Muscle of leg (tissue), 16 donors: ENCODE measurements at places on chromosomes 6 and 20. TPM values are rescaled to one million over a fixed set of nuclear protein-coding genes. Genes with fewer than 3 reads are reported as not detected.

DNA sequence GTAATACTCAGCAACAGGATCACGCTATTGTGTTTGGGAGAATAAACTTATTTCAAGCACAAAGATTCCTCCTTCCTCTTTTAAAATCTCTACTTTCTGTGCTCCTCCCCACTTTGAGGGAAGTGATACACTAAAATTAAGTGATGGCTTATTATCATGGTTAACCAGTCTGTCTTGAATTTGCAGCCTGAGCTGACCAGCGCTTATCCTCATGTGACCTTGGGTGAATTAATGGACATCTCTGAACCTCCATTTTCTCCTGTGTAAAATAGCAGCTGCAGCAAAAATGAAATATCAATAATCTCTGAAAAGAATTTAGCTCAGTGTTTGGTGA lies 222.6 kb downstream of the BCAS1 start:
- no peak overlapping the region for H3K4me3 ChIP-seq
- no peak overlapping the region for H3K27ac ChIP-seq
- no peaks in the 10 kb centered on the region for H3K27me3 ChIP-seq
- DNase-seq: no peak

DNA sequence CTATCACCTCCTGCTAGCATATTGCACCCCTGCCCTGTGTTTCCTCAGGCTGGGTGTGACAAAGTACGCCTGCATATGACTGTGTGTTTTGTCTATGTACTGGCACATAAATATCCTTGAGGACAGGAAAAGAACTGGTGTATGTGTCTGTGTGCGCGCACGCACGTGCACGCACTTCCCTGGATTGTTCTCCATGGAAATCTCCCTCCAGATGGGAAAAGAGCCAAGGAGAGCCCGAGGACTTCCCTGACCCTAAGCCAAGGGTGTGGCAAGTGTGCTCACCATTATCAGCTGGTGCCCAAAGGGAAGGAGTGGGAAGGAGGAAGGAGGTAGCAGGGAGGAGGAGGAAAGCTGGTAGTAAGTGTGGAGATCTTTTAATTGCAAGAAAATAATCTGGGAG lies 117.6 kb downstream of the HIVEP2 start:
- H3K4me1 ChIP-seq: peaks cover 15% of the 10 kb centered on the region
- H3K4me3 ChIP-seq: no peak overlapping the region
- DNase-seq: peak; percentile 65
- H3K27ac ChIP-seq: peak overlapping the region; percentile 62

- H3K27ac ChIP-seq: no peak overlapping the region
- H3K4me1 ChIP-seq: no peaks in the 10 kb centered on the region
- H3K36me3 ChIP-seq: no peaks in the 10 kb centered on the region
- H3K4me3 ChIP-seq: no peak overlapping the region
- DNase-seq: no peak
- H3K27me3 ChIP-seq: no peaks in the 10 kb centered on the region
These were observed 139.9 kb upstream of the PRND start for GRCh38 chr20:4581838-4582237.

GRCh38 chr6:14068623-14069022 lies 48.9 kb upstream of the CD83 start:
- H3K4me1 ChIP-seq: no peaks in the 10 kb centered on the region
- no peaks in the 10 kb centered on the region for H3K36me3 ChIP-seq

- no peak for DNase-seq
- no peak overlapping the region for H3K27ac ChIP-seq
- H3K36me3 ChIP-seq: no peaks in the 10 kb centered on the region
- H3K4me1 ChIP-seq: peaks cover under 1% of the 10 kb centered on the region
- no peaks in the 10 kb centered on the region for H3K27me3 ChIP-seq
These were observed 70.2 kb downstream of the GPR6 start for GRCh38 chr6:110048221-110048875.

DNA sequence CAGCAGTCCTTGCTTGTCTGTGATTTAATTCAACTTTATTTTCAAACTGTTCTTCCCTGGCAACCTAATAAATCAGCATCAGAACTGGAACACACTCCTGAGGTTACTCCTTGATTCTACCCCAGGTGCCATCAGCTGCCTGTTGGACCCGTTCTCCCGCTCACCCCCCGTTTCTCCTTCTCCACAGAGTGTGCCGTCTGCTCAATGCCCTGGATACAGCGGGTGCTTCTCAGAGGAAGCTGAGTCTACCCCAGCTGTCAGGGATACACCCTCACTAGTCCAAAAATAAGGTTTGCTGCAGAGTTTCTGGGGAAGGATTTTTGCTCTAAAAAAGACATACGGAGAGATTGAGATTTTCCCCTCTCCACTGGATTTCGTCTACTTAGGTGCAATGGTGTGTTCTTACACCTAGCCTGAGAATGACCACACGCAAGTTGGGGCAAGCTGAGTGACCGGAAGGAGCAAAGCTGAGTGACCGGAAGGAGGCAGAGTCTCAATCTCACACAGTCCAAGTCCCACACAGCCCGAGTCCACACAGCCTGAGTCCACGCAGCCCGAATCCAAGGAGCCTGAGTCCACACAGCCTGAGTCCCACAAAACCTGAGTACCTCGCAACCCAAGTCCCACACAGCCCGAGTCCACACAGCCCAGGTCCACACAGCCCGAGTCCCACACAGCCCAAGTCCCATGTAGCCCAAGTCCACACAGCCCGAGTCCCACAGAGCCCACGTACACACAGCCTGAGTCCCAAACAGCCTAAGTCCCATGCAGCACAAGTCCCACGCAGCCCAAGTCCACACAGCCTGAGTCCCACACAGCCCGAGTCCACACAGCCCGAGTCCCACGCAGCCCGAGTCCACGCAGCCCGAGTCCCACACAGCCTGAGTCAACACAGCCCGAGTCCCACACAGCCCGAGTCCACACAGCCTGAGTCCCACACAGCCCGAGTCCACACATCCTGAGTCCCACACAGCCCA lies 58.6 kb upstream of the DACT2 start:
- DNase-seq: peak; percentile 69
- peaks cover 16% of the 10 kb centered on the region for H3K27me3 ChIP-seq
- H3K4me1 ChIP-seq: peaks cover 12% of the 10 kb centered on the region
- no peaks in the 10 kb centered on the region for H3K36me3 ChIP-seq

DNA sequence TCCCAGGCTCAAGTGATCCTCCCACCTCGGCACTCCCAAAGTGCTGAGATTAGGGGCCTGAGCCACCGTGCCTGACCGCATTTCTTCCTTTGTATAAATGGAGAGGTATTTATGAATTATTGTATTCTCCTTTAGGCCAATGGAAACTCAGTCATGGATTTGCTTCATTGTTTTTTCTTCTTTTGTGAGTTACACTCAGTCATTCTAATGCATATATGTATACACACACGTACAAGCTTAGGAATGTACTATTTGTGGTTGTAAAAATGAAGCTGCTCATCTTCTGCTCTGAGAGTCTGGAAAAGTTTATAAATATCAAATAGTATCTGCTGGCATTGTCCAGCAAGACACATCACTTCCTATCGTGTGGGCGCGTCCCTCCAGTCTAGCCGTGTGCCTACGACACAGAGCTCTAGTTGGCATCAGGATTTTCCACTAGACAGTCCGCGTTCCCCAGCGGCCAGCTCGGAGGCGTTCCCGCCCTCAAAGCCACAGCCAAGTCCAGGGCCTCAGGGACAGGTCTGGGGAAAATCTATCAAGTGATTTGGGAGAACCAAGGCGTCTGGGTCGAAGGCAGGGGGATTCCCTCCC lies 215.2 kb downstream of the NFATC2 start:
- H3K27ac ChIP-seq: peak overlapping the region; percentile 42
- no peak overlapping the region for H3K4me3 ChIP-seq
- H3K27me3 ChIP-seq: peaks cover 2% of the 10 kb centered on the region
- DNase-seq: peak; percentile 59
- no peaks in the 10 kb centered on the region for H3K4me1 ChIP-seq

DNA sequence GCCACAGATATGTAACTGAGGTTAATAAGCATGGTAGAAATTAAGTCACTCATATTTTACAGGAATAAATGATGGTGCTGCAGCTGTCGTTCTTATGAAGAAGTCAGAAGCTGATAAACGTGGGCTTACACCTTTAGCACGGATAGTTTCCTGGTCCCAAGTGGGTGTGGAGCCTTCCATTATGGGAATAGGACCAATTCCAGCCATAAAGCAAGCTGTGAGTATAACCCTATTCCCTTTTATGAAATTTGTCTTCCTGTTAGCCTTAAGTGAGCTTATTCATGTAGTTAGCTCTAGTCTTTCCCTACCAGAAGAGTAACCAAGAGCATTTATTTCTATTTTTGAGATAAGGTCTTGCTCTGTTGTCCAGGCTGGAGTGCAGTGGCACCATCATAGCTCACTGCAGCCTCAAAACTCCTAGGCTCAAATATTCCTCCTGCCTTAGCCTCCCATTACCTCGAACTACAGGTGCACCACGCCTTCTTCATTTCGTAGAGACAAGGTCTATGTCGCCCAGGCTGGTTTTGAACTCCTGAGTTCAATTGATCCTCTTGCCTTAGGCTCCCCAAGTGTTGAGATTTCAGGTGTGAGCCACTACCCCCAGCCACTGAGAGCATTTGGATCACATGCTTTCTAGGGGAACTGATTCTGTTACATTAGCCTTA lies 12.0 kb downstream of the TCP1 start:
- H3K4me3 ChIP-seq: no peak overlapping the region
- no peak for DNase-seq
- no peaks in the 10 kb centered on the region for H3K4me1 ChIP-seq

DNA sequence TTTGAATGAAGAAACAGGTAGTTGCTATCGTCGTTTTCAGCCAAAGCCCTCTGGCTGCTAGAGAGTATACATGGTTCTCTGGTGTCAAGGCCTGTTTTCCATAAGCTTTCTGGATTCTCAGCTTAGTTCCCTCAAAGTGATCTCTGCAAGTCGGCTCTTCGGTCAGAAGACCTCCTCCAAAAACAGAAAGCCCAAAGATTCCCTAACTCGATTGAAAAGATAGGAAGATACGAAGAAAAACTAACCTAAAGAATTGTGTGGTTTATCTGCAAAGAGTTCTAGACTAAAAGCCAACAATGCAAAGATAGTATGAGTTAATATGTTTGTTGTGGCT lies 545 bp upstream of the ASCC3 start:
- H3K27ac ChIP-seq: peak overlapping the region; percentile 96
- peak overlapping the region; percentile 94 for H3K4me3 ChIP-seq
- no peaks in the 10 kb centered on the region for H3K36me3 ChIP-seq
- DNase-seq: peak; percentile 41
- no peaks in the 10 kb centered on the region for H3K27me3 ChIP-seq

GRCh38 chr20:24994470-24995368 lies 2.2 kb upstream of the APMAP start:
- DNase-seq: peak; percentile 87
- H3K36me3 ChIP-seq: no peaks in the 10 kb centered on the region
- no peaks in the 10 kb centered on the region for H3K27me3 ChIP-seq
- H3K27ac ChIP-seq: no peak overlapping the region
- H3K4me3 ChIP-seq: no peak overlapping the region

GRCh38 chr20:2840967-2841531 lies 504 bp downstream of the VPS16 start:
- no peaks in the 10 kb centered on the region for H3K27me3 ChIP-seq
- H3K4me3 ChIP-seq: peak overlapping the region; percentile 75
- H3K36me3 ChIP-seq: peaks cover 23% of the 10 kb centered on the region
- H3K4me1 ChIP-seq: peaks cover 15% of the 10 kb centered on the region

DNA sequence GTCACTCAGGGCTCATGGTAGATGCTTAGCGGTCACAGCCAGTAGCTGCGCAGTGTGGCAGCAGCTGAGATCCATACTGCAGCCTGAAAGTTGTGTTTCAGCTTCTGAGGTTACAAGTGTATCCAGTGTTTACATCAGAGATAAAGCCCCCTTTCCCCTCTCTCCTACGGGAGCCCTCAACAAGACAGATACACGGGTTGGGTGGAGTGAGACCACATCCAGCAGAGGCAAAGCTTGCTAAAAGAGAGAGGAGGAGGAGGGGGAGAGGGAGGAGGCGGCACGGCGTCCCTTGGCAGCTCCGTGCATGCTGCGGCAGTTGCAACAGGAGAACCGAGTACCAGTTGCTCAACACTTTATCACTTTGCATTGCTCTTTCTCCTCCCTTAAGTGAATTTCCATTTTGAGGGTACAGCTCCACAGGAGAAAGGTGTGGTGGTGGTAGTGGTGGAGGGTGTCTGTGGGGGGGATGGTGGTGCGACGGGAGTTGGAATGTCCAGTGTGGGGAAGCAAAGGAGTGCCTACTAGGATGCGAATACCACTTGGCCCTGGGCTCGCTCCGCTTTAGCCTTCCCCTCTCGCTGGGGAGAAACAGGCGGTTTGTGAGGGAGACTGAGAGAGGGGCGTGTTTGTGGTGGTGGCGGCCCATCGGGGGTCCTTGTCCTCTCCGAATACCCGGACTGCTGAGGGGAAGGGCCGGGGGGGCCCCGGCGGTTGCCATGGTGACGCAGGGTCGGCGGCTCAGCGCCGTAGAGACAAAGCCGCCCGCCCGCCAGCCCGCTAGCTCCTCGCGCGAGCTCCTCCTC lies 405 bp upstream of the RNF182 start:
- peak; percentile 59 for DNase-seq
- peaks cover 14% of the 10 kb centered on the region for H3K4me1 ChIP-seq
- H3K27me3 ChIP-seq: peaks cover 28% of the 10 kb centered on the region
- H3K27ac ChIP-seq: no peak overlapping the region

DNA sequence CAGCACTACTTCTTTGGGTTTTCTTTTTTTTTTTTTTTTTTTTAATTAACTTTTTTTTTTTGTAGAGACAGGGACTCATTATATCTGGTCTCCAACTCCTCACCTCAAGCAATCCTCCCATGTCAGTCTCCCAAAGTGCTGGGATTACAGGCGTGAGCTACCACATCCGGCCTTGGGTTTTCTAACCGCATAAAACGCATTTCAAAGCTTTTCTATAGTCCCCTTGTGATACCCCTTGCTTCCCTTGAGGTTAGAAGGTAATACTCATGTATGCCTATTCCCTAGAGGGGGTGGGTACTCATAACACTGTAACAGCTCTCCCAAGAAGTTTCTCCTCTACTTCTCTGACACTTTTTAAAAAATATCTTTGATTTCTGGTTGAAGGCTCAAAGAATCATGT lies 23.9 kb upstream of the ASCC3 start:
- no peaks in the 10 kb centered on the region for H3K36me3 ChIP-seq
- H3K27ac ChIP-seq: no peak overlapping the region
- H3K27me3 ChIP-seq: no peaks in the 10 kb centered on the region
- H3K4me3 ChIP-seq: no peak overlapping the region

GRCh38 chr20:4978050-4978918 lies 23.0 kb downstream of the SLC23A2 start:
- H3K4me3 ChIP-seq: no peak overlapping the region
- peaks cover 3% of the 10 kb centered on the region for H3K4me1 ChIP-seq
- no peak for DNase-seq

DNA sequence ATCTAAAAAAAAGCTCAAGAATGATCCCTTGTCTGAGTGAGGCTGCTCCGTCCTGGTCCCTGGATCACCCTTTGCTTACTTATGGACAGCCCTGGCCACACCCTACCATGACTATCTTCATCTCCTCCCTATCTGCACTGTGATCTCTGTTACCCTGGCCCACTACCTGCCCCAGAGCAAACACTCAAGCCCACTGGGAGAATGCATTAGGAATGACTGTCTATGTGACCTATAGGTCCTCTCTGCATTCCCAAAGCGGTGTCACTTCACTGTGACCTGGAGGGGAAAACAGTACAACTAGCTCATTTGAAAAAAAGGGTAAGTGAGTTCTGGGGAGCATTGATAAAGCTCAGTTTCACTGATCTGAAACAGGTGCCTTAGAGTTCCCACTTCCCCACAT lies 86.4 kb upstream of the FOXP4 start:
- no peak overlapping the region for H3K4me3 ChIP-seq
- no peak overlapping the region for H3K27ac ChIP-seq
- no peaks in the 10 kb centered on the region for H3K36me3 ChIP-seq

GRCh38 chr6:163646133-163646532 lies 231.6 kb downstream of the QKI start:
- no peaks in the 10 kb centered on the region for H3K27me3 ChIP-seq
- no peaks in the 10 kb centered on the region for H3K4me1 ChIP-seq
- H3K4me3 ChIP-seq: no peak overlapping the region

Gene ANKRD66
- total RNA-seq: 0.66 TPM

Gene RPL7L1
- total RNA-seq: 78.6 TPM

Gene RSPH3
- 2.4 TPM for total RNA-seq

Gene PPP1R3G
- total RNA-seq: 2.6 TPM

Gene PM20D2
- total RNA-seq: 26.5 TPM
